ENCODE measurements at places on chromosomes 6 and 20. TPM values are rescaled to one million over a fixed set of nuclear protein-coding genes. Genes with fewer than 3 reads are reported as not detected.

Gene PTCHD4
- not detected for total RNA-seq

Gene AVP
- total RNA-seq: not detected

Gene C6orf163
- 3.1 TPM for total RNA-seq

GRCh38 chr20:33653218-33653899, 8.8 kb upstream of the C20orf144 start:
- peaks cover 26% of the 10 kb centered on the region for H3K4me1 ChIP-seq
- H3K27ac ChIP-seq: peak overlapping the region; percentile 73
- H3K36me3 ChIP-seq: no peaks in the 10 kb centered on the region
- H3K4me3 ChIP-seq: no peak overlapping the region

DNA sequence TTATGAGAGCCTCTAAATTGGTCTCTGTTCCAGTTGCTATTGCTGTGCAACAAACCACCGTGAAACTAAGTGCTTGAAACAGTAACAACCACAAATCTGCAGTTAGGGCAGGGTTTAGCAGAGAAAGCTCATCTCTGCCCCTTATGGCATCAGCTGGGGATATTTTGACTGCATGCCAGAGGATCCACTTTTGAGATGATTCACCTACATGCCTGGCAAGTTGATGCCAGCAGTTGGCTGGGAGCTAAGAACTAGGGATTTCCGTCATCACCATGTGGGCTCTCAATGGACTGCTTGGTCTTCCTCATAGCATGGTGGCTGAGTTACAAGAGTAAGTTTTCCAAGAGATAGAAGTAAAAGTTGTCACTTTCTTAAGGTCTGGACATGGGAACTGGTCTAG, 35.1 kb downstream of the PLCB4 start:
- no peak for DNase-seq
- no peaks in the 10 kb centered on the region for H3K36me3 ChIP-seq
- H3K27ac ChIP-seq: no peak overlapping the region

- H3K4me1 ChIP-seq: no peaks in the 10 kb centered on the region
- no peak overlapping the region for H3K4me3 ChIP-seq
- H3K36me3 ChIP-seq: no peaks in the 10 kb centered on the region
- no peaks in the 10 kb centered on the region for H3K27me3 ChIP-seq
- no peak overlapping the region for H3K27ac ChIP-seq
Measured at GRCh38 chr6:108673602-108674001, 112.9 kb downstream of the FOXO3 start.

DNA sequence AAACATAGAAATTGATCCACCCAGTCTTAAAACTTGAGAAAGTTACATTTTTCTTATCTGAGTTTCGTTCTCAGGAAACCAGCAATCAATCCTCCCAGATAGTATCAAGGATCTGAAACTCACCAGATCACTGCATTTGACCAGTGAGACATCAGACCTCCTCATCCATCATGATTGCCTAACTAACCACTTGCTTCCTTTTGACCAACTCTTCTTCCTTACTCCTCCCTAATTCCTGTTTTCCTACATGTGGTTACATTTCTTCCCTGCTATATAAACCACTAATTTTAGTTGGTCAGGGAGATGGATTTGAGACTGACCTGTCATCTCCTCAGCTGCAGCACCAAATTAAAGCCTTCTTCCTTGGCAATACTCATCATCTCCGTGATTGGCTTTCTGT, 357.1 kb upstream of the POU3F2 start:
- no peak for DNase-seq
- H3K36me3 ChIP-seq: no peaks in the 10 kb centered on the region
- no peaks in the 10 kb centered on the region for H3K27me3 ChIP-seq

GRCh38 chr6:47709160-47709559, 10.8 kb downstream of the ADGRF4 start:
- DNase-seq: no peak
- H3K4me1 ChIP-seq: no peaks in the 10 kb centered on the region
- H3K27ac ChIP-seq: no peak overlapping the region
- no peaks in the 10 kb centered on the region for H3K36me3 ChIP-seq
- H3K4me3 ChIP-seq: no peak overlapping the region

GRCh38 chr6:92715991-92716390, 703.4 kb downstream of the EPHA7 start:
- DNase-seq: no peak
- H3K27ac ChIP-seq: no peak overlapping the region

GRCh38 chr6:152948150-152948768, 34.6 kb downstream of the FBXO5 start:
- no peak overlapping the region for H3K4me3 ChIP-seq
- no peaks in the 10 kb centered on the region for H3K4me1 ChIP-seq
- no peaks in the 10 kb centered on the region for H3K36me3 ChIP-seq
- H3K27me3 ChIP-seq: no peaks in the 10 kb centered on the region

GRCh38 chr6:34496103-34496685, 30.3 kb downstream of the PACSIN1 start:
- no peaks in the 10 kb centered on the region for H3K27me3 ChIP-seq
- no peaks in the 10 kb centered on the region for H3K4me1 ChIP-seq
- no peaks in the 10 kb centered on the region for H3K36me3 ChIP-seq
- DNase-seq: no peak
- H3K27ac ChIP-seq: no peak overlapping the region
